Stimulated activated CD8-positive, alpha-beta memory T cell treated with anti-CD3 and anti-CD28 coated beads, Interleukin-2, amount 100 ng/mL, for 48 hours (primary cell): ENCODE measurements at places on chromosomes 5 and 9.

DNA sequence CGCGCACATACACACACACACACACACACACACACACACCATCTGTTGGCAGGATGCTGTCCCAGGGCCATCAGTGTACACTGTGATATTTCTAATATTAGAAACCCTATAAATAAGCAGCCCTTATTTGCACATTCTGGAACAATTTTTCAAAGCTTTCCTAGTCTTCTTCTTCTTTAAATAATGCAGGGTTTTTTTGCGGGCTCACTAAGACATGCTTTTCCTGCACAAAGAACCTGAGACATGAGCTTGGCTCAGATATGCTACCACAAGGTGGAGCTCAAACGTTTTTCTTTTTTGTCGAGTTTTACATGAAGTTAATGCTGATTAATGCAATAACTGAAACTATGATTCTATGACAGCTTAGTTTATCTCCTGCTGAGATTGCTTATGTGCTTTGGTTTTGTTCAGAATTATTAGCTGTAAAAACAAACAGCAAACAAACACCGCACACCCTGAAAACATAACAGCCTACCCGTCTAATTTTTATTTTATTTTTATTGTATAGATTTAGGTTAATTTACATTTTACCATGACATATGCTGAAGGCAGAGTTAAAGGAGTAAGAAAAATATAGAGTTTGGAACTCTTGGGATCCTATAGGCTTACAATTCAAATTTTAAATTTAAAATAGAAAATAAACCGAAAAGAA, 95.8 kb downstream of the ALDH1A1 start:
- no peak for DNase-seq

DNA sequence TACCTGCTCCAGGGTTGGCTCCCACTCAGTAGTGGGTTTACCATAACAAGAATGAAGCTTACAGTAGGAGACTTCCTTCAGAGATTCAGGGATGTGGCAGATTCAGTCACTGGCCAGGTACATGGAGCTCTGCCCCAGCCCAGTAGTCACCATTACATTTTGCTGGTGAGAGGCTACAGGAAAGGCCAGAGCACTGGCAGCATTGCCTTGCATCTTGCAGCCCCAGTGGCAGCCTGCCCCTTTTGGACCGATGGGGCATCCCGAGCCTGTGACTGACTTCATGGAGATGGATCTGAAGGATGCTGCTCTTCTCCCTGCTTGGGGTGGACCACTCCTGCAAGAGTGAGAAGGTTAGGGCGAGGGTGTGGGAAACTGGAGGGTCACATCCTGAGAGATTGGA, 16.8 kb downstream of the TAS2R1 start:
- no peak for DNase-seq

- no peak for DNase-seq
Observed at GRCh38 chr5:138476918-138477317, 11.6 kb downstream of the EGR1 start.

DNA sequence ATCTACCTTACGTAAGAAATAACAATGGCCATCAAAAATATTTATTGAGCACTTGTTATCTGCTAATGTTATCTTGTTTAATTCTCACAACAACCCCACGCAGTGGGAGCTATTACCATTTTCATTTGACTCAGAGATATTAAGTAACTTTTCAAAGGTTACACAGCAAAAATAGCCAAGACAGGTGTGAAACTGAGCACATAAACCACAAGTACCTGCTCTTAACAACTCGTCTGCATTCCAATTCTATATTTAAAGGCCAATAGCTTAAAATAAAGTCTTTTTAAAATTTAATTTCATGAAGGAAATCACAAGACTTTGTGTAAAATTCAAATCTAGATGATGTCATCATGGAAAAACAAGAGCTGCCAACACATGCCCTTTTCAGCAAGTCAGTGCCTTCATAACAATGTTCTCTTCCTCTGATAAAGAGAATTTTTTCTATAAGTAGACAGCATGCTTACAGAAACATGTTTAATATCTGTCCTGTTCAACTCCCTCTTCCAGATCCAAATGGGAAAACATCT, 111.6 kb downstream of the MED10 start:
- DNase-seq: no peak

DNA sequence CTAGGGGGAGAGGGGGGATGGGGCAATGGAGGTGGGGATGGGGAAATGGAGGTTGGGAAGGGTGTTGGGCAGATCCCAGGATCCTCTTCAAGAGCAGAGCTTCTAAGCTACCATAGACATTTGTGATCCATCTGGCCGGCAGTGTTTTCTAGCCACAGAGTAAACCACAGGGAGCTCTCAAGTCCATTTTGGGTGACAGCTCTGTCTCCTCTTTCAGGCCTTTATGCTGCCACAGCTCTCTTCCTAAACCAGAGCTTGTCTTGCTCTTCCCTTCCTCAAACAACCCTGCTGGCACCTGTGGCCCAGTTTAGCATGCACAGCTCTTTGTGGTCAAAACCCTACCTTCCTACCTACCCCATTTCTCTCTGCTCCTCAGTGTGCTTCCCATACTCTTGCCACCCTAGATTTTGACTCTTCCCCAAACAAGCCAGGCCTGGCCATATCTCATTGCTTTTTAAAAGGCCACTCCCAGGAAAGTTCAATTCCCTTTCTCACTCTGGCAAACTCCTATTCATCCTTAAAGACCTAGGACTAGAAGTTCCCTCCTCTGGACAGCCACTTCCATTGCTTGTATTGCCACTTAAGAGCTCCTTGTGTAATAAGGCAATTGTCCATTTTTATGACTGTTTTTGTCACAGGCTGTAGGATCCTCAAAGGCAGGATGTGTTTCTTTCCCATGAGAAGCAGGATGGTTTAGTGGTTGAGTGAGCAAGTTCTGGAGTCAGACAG, 84.3 kb upstream of the PANK3 start:
- no peak for DNase-seq

- no peak for DNase-seq
Observed at GRCh38 chr5:75701856-75702255, 15.4 kb downstream of the POC5 start.

GRCh38 chr5:134741052-134741451, 2.7 kb downstream of the CAMLG start:
- no peak for DNase-seq

- no peak for DNase-seq
Observed at GRCh38 chr5:78518365-78519197, 130.0 kb downstream of the LHFPL2 start.

- DNase-seq: no peak
Observed at GRCh38 chr9:133563291-133563796, 28.8 kb downstream of the ADAMTSL2 start.

- DNase-seq: no peak
Observed at GRCh38 chr5:35816881-35817521, 39.7 kb upstream of the IL7R start.

GRCh38 chr5:176850371-176851245, 40.2 kb downstream of the UNC5A start:
- DNase-seq: no peak

DNA sequence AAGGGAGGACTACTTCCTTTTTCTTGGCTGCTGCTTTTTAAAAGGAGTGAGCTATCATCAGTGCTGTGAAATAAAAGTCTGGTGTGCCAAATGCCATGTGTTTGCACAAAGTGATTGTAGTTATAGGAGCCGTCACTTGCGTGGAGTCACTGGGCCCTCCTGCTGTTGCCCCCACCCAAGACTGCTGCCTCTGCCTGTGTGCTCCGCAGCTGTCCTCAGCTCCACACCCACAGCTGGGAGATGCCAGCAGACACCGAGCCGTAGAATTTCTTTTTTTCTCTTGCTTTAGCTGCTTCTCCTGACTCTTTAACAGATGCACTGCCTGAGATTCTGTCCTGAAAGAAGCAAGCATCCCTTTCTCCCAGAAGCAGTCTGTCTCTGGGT, 9.8 kb upstream of the GLE1 start:
- DNase-seq: no peak
